ENCODE measurements at places on chromosomes 2 and 18.

- no peak for DNase-seq
These were observed 148.5 kb upstream of the DNMT3A start for GRCh38 chr2:25490217-25490616.

GRCh38 chr2:55010915-55011314 lies 39.3 kb downstream of the RTN4 start:
- DNase-seq = peak; percentile 42

GRCh38 chr2:234411793-234412192 lies 85.1 kb downstream of the ARL4C start:
- DNase-seq = no peak

- DNase-seq = no peak
These were observed 159.4 kb downstream of the BABAM2 start for GRCh38 chr2:28049899-28050298.

- DNase-seq = no peak
These were observed 8.6 kb downstream of the ALPG start for GRCh38 chr2:232415138-232415690.

- no peak for DNase-seq
These were observed 43.6 kb downstream of the KCNG3 start for GRCh38 chr2:42450136-42450535.
